Right renal pelvis (tissue), 4 donors: ENCODE measurements at places on chromosomes 3 and 15. TPM values are rescaled to one million over a fixed set of nuclear protein-coding genes. Genes with fewer than 3 reads are reported as not detected.

BMF gene
- polyA plus RNA-seq, result 39.0 TPM

ASB14 gene
- polyA plus RNA-seq, result 0.63 TPM

DNA sequence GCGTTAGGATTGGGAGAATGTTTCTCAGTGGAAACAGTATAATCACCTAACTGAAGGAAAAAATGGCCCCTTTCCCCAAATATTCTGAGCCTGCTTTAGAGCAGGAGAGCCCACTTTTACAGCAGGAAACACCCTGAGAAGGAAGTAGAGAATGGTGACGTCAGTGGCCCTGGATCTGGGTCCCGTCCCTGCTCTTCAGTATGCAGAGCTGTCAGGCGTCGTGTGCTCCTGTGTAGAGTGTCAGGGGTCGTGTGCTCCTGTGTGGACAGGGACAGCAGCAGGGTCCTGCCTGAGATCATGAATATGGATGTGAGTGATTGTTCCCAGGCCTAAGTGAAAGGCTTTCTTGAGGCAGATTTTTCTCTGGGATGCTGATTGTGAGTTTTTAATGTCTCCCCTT is 45.2 kb downstream of the CGNL1 start:
- DNase-seq, result no peak

GRCh38 chr3:186080849-186081438 is 27.9 kb downstream of the ETV5 start:
- no peak for DNase-seq

DNA sequence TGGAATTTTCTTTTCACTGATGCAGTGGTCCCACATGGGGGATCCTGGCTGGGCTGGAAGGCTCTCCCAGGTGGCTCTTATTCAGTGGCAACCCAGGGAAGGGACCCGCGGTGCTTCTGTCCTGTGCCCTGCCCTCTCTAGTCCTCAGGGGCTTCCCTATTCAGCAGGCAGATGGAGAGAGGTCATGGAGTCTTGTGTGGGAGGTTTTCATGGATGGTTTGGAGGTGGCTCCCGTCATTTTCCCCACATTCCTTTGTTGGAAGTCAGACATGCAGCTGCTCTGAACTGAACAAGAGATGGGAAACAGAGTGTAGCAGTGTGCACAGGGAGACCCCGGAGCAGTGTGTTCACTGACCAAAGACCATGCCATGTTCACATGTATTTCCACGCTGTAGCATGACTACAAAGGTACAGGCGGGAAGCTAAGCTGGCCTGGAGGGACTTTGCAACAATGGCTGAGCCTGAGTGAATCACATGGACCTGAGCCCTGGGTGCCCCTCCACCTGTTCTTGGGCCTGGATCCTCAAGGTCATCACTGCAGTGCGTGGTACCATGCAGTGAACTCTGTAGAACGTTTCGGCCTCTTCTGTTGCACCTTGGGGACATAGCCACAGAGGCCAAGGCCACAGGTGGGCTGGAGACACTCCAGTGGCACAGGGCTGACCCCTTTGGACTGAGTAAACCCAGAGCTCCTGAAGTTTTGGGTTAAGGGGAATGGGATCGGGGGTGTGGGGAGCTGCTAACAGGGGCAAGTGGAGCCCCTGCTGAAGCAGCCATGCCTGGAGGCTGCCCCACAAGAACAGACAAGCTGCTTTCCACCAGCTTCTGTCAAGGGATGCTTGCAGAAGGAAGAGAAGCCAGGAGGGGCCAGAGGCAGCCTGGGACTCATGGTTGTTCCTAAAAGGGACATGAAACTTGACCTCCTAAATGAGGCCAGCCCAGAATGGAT is 123.0 kb downstream of the ASB7 start:
- DNase-seq, result no peak

- DNase-seq, result no peak
Observed at GRCh38 chr15:64970698-64971097, 19.0 kb downstream of the SPG21 start.

CHST13 gene
- 4.6 TPM for polyA plus RNA-seq

PATL2 gene
- 0.87 TPM for polyA plus RNA-seq

ZNF710 gene
- polyA plus RNA-seq, result 20.3 TPM

DNA sequence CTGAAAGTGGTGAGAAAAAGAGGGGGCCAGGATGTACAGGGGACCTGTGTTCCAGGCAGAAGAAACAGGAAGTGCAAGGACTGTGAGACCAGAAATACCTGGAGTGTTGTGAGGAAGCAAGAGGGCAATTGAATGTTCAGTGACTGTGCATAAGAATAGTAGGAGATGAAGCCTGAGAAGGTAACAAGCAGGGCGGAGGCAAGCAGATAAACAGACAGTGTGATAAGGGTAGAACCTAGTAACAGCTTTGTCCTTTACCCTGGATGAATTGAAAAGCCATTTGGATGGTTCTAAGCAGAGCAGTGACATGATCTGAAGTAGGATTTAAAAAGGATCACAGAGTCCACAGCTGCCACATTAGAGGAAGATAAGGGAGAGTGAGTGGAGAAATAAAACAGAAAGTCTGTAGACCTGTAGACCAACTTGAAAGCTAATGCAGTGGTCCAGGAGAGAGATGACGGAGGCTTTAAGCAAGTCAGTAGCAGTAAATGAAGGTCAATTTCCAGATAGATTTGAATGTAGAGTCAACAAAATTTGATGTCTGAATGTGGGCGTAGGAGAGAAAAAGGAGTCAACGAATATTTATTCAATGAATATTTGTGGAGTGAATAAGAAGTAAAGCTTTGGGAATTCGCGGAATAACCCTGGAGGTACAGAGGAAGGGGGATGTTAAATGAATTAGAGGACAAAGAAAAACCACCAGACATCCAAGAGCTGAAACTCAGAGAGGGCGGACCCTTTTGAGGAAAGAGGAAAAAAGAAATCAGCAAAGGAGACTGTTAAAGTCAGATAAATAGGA is 4.2 kb upstream of the PLOD2 start:
- DNase-seq, result no peak
